ENCODE measurements at places on chromosomes 4 and X.

DNA sequence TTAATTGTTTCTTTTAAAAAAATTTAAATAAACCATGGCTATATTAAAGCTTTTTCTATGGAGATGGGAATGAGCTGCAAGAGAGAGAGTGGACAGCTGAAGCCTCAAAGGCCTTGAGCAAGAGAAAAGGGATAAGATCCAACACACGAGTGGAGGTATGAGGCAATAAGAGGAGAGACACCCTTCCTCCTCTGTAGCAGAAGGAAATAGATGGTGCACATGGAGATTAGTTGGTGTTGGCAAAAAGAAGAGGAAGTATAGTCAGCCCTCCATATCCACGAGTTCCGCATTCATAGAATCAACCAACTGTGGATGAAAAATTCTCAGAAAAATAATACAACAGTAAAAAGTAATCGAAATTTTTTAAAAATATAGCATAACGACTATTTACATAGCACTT, 3.2 kb downstream of the CXorf38 start:
- DNase-seq, result no peak

DNA sequence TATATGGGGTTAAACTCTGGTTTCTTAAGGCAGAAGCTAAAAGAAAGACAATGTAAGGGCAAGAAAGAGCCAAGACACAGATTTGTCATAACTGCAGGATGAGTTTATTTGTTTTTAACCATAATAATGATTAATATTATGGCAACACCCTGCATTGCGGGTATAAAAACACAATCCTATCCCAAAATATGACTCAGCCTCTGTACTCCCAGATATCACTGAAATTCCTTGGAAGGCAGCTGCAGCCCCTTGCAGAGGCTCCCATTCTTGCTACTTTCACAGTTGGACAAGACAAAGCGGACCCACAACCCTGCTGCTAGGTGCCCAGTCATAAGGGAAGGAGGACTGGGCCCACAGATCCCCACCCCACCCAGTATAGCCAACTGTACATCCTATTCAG, 20.4 kb upstream of the FGF16 start:
- DNase-seq, result no peak

DNA sequence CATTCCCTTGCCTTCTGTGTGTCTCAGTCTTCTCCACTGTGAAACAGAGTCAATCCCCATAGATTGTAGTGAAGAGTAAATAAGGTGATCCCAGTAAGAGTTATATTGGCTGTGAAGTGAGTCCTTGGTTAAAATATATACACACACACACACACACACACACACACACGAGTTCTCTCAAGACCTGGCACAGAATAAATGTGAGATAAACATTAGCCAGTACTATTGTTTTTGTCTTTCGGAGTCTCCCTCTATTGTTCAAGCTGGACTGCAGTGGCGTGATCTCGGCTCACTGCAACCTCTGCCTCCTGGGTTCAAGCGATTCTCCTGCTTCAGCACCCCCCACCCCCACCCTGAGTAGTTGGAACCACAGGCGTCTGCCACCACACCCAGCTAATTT, 44.8 kb upstream of the FAM156A start:
- DNase-seq, result no peak

DNA sequence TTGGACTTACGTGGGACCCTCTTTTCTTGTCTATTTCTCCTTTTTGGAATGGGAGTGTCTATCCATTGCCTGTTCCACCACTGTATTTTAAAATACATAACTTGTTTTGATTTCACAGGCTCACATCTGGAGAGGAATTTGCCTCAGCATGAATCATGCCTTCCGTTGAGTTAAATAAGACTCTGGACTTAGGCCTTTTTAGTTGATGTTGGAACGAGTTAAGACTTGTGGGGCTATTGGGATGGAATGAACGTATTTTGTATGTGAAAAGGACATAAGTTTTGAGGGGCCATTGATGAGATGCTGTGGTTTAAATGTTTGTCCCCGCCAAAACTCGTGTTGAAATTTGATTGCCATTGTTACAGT, 66.2 kb downstream of the BEX3 start:
- DNase-seq, result no peak

GRCh38 chrX:1618689-1619088, 3.8 kb downstream of the ASMT start:
- DNase-seq, result no peak

- no peak for DNase-seq
These were observed 7.3 kb downstream of the SLC25A5 start for GRCh38 chrX:119475389-119476101.

DNA sequence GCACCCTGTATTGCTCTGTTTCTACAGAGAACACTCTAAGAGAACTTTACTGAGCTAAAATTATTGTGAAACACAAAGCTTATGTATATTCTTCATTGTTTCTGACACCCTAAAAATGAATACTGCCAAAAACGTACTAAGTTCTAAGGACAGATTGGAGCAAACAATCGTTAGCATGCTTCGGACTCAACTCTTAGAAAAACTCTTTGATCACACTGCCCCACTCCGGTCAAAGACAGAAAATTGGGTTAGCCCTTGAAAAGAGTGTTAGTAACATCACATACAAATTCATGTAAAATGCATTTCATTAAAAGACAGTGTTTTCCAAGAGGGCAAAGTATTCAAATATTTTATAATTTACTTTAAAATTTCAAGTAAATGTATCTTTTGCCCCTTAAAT, 177.4 kb downstream of the DCHS2 start:
- DNase-seq, result no peak

DNA sequence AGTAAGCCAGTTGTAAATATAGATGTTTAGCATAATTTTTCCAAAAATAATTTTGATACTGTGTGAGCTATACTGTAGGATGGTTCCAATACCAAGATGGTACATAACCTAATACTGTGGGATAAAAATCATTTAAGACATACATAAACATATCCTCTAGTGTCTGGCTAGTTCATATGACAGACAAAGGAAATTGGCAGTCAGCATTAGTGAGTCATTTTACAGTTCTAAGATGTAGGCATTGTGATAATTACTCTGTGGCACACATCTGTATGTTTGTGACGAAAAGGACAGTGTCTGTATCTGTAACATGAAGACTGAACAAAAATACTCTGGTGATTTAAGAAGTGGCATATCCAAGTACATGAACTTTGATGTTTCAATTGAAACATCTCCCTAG, 49.6 kb downstream of the UGT2A2 start:
- DNase-seq, result no peak

DNA sequence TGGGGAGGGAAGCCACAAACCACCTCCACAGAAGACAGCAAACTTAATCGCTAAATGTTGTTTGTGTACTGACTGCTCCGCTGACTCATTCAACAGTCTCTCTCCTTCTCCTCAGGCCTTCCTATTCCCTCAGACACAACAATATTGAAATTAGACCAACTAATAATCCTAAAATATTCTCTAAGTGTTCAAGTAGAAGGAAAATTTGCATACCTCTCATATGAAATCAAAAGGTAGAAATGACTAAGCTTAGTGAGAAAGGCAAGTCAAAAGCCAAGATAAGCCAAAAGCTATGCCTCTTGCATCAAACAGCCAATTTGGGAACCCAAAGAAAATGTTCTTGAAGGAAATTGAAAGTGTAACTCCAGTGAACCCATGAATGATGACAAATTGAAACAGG, 75.7 kb upstream of the ARHGAP24 start:
- no peak for DNase-seq

GRCh38 chr4:53618321-53618720, 27.0 kb upstream of the LNX1 start:
- DNase-seq, result no peak

GRCh38 chrX:46611658-46612362, 38.2 kb downstream of the CHST7 start:
- DNase-seq, result no peak

- DNase-seq, result no peak
These were observed 114.3 kb upstream of the EMCN start for GRCh38 chr4:100632163-100632562.

DNA sequence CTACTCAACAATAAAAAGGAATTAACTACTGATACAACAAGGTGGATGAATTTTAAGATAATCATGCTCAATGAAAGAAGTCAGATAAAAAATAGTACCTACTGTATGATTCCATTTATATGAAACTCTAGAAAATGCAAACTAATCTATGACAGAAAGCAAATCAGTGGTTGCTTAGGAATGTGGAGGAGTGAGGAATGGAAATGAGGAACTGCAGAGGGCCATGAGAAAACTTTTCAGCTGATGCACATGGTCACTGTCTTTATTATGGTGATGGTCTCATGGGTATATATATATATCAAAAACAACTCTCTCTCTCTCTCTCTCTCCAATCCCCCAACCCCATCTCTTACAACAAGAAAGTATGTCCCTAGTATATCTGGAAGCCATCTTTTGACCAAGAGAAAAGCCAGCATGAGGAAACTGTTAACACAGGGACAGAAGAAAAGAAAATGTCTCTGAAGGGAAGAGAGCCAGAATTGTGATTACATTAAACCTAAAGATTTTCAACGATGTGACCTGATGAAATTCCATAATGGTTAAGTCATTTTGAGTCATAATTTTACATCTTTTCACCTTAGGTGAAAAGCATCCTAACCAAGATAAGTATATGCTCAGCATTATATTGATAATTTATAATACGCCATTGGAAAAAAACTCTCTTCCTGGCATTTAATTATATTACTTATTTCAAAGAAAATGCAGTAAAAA, 8.5 kb upstream of the NFKB1 start:
- no peak for DNase-seq

- DNase-seq, result no peak
These were observed 54.2 kb upstream of the MGST2 start for GRCh38 chr4:139611391-139611790.

GRCh38 chrX:34437586-34437985, 219.5 kb downstream of the TMEM47 start:
- no peak for DNase-seq

GRCh38 chrX:132404266-132404665, 84.6 kb downstream of the MBNL3 start:
- DNase-seq, result no peak

GRCh38 chr4:137866671-137867070, 334.4 kb upstream of the PCDH18 start:
- no peak for DNase-seq

- DNase-seq, result no peak
These were observed 39.6 kb downstream of the DDX60L start for GRCh38 chr4:168440442-168441264.

DNA sequence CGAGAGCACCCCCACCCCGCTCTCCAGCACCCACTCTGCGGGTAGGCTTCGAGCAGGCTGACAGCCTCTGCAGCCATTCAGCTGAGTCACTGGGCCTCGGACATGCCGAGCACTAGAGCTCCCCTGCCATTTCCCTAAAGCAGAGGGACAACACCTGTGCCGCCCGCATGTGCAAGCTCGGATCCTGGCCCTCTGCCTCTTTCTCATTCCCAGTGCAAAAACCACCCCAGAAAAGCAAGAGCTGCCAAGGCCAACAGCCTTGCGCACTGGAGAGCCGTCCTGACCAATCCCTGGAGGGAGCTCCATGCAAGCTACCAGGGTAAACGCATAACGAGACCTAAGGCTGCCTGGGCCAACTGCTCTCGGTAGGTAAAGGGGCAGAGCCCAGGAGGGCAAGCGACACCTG, 5.3 kb downstream of the HCFC1 start:
- DNase-seq, result no peak
